NCI-H460 (cell line): ENCODE measurements at places on chromosomes 5 and 9. TPM values are rescaled to one million over a fixed set of nuclear protein-coding genes. Genes with fewer than 3 reads are reported as not detected.
A peak's percentile ranks its signal among the peaks of the same experiment; 100 is the strongest.

DNA sequence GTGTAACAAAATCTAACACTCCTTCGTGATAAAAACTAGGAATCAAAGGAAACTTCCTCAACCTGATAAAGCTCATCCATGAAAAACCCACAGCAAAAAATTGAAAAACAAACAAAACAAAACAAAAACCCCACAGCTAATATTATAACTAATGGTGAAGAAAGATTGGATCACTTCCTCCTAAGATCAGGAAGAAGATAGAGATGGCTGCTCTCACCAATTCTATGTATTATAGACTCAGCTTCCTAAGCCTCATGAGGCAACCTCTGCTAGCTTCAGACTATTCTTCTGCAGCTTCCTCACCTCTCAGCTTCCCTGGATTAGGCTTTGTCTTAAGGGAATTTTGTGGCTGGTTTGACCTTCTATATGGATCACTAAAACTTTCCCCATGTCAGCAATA is 40.1 kb downstream of the PHAX start:
- no peak for DNase-seq

DNA sequence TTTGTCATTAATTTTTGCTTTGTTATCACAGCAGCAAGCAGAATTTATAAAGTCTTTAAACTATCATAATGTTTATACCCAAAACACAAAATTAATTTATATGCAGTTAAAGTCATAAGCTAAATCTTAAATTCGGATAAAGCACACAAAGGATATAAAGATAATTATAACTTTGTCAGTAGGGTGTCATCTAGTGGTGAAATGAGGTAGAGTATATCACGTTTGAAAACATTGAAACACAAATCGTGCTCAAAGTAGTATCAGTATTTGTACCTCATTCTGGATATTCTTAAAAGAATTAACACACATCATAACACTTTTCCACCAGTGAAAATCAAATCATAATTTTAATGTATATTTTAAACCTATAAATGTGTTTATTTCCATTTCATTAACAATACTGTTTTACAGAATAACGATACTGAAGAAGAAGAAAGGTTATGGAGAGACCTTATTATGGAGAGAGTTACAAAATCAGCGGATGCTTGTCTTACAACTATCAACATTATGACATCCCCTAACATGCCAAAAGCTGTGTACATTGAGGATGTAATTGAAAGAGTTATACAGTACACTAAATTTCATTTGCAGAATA is 129.5 kb downstream of the NIPBL start:
- DNase-seq: peak; percentile 14

DNA sequence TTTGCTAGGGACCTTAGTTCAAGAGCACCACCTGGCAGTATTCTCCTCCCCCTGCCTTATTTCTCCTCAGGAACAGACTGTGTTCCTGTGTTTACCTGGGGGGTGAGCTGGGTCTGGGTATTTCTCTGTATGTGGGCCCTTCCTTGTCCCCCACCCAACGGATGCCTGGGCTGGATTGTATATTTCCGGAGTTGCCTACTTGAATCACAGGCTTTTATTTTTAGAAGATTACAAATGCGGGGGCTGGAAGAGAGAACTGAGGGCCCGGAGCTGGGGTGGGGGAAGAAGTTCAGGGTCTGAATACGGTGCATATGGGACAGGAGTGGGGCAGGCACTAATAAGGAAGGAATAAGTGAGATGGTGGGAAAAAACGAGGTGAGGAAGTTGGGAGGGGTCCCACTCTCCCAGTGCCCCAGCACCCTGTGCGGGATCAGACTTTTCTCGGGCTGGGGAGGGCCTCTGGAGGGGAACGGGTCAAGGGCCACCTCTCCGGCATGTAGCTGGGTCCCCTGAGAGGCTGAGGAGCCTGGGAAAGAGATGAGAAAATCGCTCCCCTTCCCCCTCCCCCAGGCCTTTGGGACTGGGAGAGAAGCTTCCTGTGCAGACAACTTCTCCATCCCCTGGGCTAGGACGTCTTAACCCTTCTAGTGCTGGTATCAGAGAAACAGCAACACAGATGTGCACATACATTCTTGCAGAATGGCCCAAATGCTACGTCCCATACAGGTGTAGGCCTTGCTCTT is 42.1 kb downstream of the PCDH1 start:
- DNase-seq: no peak

GRCh38 chr9:38697776-38698300 is 22.1 kb downstream of the FAM240B start:
- DNase-seq: no peak

GRCh38 chr5:117657541-117657940 is 1082.9 kb upstream of the SEMA6A start:
- no peak for DNase-seq

DNA sequence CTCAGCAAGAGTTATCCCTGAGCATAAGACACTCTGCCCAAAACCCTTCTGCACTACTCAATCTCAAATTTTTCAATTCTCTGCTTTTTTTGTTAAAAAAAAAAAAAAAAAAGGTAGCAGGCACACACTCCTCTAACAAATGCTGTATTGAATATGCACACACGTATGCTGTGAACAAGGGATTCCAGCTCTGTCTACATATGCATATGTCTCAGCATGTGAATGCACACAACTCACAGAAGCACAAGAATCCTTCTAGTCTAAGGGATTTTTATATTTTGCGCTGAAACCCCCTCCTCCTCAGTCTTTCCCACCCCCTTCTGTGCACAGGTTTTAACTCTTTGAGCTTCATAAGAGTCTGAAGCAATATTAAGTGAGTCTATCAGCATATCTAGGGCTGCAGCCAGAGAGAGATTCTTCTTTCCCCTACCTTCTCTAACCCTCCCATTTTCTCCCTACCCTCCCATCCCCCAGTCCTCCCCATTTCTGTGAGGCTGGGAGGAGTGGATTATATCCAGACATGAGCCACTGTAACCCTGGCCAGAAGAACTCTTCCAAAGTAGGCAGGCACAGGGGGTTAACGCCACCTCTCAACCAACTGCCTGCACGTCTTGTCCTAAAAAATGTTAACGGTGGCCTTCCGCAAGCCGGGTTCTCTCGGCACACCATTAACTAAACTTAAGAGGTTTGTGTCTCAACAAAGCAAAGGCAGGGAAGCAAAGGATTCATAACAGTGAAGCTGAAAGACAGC is 1.0 kb downstream of the GABRB2 start:
- DNase-seq: no peak

- peak; percentile 87 for DNase-seq
Observed at GRCh38 chr5:14102666-14103065, 40.5 kb upstream of the TRIO start.

DNA sequence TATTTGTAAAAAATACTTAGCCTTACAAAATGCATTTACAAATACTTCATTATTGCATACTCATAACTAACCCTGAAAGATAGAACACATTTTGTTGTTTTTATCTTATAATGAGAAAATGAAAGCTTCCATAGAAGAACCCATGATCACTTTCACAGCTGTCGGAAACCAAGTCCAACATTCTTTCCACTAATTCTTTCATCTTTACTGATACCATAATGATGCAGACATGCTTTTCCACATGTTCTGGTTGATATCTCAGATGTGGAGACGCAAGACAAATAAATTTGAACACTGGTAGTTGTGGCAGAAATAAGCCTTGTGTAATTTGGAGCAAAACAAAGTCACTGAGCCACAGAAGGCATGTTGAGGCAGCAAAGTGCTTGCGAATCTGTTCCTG is 136.0 kb downstream of the FBXO4 start:
- DNase-seq: no peak

GRCh38 chr5:126395605-126396004 is 27.6 kb upstream of the GRAMD2B start:
- no peak for DNase-seq

DNA sequence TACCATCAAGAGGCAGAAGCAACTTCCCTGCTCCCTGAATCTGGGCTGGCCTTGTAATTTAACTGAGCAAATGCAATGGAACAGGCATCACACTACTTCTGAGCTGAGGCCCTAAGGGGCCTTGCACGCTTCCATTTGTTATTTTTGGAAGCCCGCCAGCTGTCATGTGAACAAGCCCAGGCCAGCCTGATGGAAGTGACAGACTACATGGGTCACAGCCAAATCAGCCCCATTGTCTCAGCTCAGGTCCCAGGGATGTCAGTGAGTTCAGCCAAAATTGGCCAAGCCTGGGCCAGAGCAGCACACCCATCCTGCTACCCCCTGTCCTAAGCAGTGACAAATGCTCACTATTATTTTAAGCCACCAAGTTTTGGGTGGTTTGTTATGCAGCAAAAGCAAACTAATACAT is 72.8 kb downstream of the PRRT1B start:
- DNase-seq: no peak

DNA sequence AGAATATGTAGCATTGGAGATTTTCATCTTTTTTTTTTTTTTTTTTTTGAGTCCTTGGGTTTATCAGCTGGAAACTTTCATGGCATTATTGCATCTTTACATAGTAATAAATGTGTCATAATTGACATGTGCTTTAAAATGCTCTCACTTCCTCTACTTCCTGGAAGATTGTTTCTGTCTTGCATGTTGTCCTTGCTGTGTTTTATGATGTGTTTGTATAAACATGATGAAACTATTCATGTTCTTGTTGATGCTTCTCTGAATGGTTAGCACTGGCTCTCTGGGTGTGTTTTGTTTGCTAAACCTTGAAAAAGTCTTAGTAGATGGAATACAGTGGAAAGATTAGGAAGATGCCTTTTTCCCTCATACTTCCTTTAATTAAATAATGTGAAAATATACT is 87.9 kb downstream of the IQGAP2 start:
- no peak for DNase-seq

GRCh38 chr9:116873937-116874914 is 187.1 kb downstream of the TRIM32 start:
- no peak for DNase-seq

DNA sequence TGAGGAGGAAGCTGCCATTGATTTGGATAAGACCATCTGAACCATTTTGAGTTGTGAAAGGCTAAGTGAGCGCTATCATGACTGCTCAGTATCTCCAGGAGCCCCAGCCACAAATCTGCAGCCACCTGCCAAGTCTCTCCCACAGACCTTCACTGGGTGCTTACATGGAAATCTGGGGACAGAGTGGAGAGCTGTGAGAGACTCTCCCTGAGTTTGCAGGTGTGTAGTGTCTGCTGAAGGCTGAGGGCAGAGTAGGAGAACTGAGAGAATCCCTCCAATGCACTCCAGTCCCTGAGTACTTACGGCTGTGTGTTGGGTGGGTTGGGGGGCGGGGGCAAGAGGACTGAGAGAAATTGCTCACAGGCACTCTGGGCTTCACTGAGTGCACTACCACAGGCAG is 123.7 kb downstream of the PRELID2 start:
- DNase-seq: no peak

DNA sequence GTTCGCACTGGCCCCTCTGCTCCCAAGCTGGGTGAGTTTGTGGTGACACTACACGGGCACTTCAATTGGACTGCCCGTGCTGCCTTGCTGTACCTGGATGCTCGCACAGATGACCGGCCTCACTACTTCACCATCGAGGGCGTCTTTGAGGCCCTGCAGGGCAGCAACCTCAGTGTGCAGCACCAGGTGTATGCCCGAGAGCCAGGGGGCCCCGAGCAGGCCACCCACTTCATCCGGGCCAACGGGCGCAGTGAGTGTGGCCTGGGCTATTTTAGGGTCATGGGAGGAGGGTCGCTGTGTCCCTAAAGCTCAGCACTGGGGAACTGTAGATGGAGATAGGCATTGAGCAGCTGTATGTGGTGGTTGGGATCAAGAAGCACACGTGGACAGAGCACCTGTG is 1.4 kb downstream of the NPR2 start:
- DNase-seq: no peak

DNA sequence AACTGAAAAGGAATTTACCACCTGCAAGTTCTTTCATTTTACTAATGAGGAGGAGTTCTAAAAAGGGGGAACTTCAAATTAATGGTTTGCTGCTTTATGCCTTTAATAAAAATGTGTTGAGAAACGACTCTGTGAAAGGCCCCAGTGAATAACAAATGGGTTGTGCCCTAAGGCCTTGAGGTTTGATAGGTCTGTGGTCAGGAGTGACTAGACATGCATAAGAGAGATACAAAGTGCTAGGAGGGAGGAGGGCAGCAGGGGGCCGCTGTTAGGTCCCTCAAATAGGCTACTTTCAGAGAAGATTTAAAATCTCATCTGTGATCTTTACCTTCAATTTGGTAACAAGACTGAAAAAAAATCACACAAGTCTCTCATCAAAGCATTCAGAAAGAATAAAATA is 58.3 kb downstream of the FAM81B start:
- DNase-seq: no peak

- DNase-seq: no peak
Observed at GRCh38 chr9:104027295-104027694, 66.8 kb upstream of the SMC2 start.

DNA sequence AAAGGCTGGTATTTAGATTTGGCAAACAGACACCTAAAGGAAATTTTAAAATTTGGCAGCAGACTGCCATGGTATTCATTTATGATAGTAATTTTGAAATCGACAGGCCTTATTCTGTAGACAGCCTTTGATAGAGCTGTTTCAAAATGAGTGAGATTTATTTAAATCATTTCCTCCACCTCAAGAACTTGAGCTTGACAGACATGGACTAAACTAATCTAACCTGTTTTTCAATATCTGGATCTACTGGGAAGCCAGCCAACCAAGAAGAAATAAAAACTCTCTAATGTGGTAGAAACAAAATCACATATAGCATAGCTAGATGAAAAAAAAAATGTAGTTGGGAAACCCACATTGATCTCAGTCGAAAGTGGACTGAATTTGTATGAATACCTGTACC is 56.9 kb upstream of the RASA1 start:
- no peak for DNase-seq

- no peak for DNase-seq
Observed at GRCh38 chr5:150584556-150585335, 55.7 kb upstream of the SYNPO start.

PCDHB9 gene
- 0.40 and 0.69 TPM in 2 replicates for total RNA-seq

NAIP gene
- total RNA-seq: 6.1 and 8.5 TPM in 2 replicates

SIT1 gene
- not detected in 2 replicates for total RNA-seq

KCNN2 gene
- total RNA-seq: 0.23 TPM in 1 of 2 replicates, not detected in the other

ZDHHC11 gene
- total RNA-seq: 6.9 and 8.9 TPM in 2 replicates

BICD2 gene
- 21.4 and 23.6 TPM in 2 replicates for total RNA-seq

PCDHB15 gene
- 0.12 and 0.20 TPM in 2 replicates for total RNA-seq

SLIT3 gene
- total RNA-seq: not detected in 2 replicates
